ENCODE measurements at places on chromosomes 12 and 14. TPM values are rescaled to one million over a fixed set of nuclear protein-coding genes. Genes with fewer than 3 reads are reported as not detected.

The SLC6A13 gene
- 0.09 TPM for total RNA-seq

The SIX6 gene
- total RNA-seq, result not detected

GRCh38 chr12:65998536-65999530 lies 131.7 kb downstream of the LLPH start:
- H3K27me3 ChIP-seq, result no peaks in the 10 kb centered on the region
- H3K4me3 ChIP-seq, result no peak overlapping the region
- no peak for DNase-seq
- H3K27ac ChIP-seq, result no peak overlapping the region

DNA sequence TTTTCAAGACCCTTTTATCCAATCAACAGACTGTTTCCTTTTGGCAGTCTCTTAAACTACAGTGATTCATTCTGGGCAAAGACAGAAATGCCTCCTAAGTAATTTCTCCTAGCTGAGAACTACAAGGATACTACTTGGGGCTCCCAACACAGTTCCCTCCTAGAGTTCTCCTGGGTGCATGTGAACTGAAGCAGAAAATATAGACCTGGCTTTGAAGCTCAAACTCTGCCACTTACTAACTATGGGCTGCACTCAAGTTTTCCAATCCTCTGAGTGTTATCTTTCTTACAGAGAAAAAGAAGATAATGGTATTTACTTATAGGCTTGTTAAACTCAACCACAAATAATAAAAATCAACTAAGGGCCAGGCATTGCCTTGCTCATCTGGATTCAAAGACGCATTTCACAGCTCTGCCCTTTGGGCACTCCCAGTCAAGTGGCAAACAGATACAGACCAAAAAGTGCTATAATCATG lies 97.6 kb downstream of the EFCAB11 start:
- H3K27ac ChIP-seq, result no peak overlapping the region
- no peaks in the 10 kb centered on the region for H3K4me1 ChIP-seq
- H3K27me3 ChIP-seq, result no peaks in the 10 kb centered on the region
- H3K4me3 ChIP-seq, result no peak overlapping the region
- no peaks in the 10 kb centered on the region for H3K36me3 ChIP-seq
- no peak for DNase-seq

DNA sequence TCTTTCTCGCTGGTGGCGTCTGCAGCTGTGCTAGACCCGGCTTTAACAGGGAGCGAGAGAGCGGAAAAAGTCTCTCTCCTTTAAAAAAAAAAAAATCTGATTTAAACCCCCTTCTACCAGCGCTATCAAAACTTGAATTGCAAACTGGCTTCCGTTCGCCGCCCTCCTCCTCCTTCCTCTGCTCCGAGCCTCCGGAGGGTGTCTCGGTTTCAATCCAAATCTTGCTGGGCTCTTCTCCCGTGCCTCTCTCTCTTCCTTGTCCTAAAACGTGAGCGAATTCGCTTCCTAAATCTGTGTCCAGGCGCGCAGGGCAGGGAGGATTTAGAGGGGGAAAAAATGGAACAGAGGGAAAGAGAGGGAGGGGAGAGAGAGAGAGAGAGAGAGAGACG lies 272 bp downstream of the TBX3 start:
- no peak for DNase-seq
- H3K36me3 ChIP-seq, result no peaks in the 10 kb centered on the region
- peaks cover 3% of the 10 kb centered on the region for H3K4me1 ChIP-seq
- peak overlapping the region; percentile 27 for H3K4me3 ChIP-seq
- no peak overlapping the region for H3K27ac ChIP-seq

DNA sequence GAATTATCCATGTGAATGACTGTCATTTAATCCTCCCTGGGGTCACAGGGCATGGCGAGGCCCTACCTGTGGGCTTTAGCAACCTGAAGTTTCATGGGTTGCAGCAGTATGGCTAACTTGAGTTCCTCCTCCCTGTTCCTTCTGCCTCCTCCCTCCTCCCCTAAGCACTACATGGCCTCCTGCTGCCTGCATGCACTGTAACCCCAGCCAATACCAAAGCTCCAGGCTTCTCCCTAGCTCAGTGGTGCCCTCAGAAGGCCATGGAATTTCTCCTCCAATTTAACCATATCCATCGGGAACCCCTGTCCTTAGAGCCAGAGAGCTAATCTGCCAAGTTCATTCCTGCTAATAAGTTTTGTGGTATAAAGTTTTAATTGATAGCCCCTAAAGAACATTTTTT lies 95.1 kb downstream of the NT5DC3 start:
- H3K4me1 ChIP-seq, result no peaks in the 10 kb centered on the region
- no peak for DNase-seq
- H3K36me3 ChIP-seq, result no peaks in the 10 kb centered on the region
- no peak overlapping the region for H3K4me3 ChIP-seq
- H3K27me3 ChIP-seq, result no peaks in the 10 kb centered on the region

DNA sequence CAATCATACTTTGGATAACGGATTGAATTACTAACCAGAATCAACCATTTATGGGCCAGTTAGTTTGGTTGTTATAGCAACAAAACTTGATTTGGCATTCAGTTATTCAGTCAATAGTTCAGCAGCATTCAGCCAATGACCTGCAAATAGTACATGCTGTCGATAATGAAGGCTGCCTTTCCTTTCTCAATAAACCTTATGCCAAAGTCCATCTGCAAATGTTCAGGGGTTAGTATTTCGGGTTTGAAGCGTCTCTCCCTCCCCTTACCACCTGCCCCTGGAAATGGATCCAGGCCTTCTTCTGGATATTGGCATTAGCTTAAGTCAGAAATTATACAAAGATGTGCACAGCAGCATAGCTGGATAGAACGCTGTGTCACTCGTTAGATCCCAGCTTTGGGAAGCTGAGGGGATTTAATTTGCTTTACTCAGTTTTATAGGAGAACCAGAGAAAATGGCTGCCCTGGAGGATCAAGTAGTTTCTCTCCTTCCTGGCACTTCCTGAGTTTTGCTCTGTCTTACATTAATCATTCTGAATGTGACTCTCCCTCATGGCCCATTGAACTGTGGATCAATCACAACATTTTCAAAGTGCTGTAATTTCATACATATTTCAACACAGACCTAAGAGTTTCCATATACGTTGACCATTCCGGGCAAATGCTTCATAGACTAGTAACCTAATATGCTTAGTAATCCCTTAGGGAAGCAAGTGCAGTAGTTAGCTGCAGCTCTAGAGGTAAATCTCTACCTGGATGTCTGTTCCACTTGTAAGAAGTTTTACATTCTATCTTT lies 46.7 kb upstream of the PTPRR start:
- no peaks in the 10 kb centered on the region for H3K36me3 ChIP-seq
- no peak overlapping the region for H3K27ac ChIP-seq
- DNase-seq, result no peak
- no peaks in the 10 kb centered on the region for H3K4me1 ChIP-seq

GRCh38 chr12:2016862-2017545 lies 12.7 kb upstream of the DCP1B start:
- no peaks in the 10 kb centered on the region for H3K27me3 ChIP-seq
- no peak overlapping the region for H3K27ac ChIP-seq
- H3K36me3 ChIP-seq, result no peaks in the 10 kb centered on the region
- DNase-seq, result no peak
